ENCODE measurements at places on chromosomes 3 and 15.

- DNase-seq, result no peak
Measured at GRCh38 chr3:197883541-197883940, 66.4 kb upstream of the RPL35A start.

GRCh38 chr3:123620343-123620742 is 35.5 kb upstream of the HACD2 start:
- DNase-seq, result no peak

- DNase-seq, result no peak
Measured at GRCh38 chr3:5330152-5330810, 142.8 kb downstream of the EDEM1 start.

DNA sequence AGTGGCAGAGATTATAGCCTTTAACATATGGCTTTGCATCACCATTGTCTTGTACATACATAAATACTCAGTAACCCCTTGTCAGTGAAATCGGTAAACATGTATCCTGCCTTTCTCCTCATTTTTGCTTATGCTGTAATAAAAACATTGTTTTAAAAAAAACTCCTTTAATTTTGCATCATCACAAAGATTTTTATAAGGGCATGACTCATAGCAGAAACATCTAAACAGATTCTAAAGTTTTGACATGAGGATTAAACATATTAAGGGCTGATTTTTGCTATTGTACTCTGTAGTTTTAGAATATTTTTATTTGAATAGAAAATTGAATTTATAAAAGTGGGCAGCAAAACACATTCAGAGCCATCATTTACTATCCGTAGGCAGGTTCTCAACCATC is 275.9 kb downstream of the ZIC4 start:
- DNase-seq, result no peak

GRCh38 chr3:183564046-183564445 is 8.5 kb upstream of the KLHL6 start:
- no peak for DNase-seq

DNA sequence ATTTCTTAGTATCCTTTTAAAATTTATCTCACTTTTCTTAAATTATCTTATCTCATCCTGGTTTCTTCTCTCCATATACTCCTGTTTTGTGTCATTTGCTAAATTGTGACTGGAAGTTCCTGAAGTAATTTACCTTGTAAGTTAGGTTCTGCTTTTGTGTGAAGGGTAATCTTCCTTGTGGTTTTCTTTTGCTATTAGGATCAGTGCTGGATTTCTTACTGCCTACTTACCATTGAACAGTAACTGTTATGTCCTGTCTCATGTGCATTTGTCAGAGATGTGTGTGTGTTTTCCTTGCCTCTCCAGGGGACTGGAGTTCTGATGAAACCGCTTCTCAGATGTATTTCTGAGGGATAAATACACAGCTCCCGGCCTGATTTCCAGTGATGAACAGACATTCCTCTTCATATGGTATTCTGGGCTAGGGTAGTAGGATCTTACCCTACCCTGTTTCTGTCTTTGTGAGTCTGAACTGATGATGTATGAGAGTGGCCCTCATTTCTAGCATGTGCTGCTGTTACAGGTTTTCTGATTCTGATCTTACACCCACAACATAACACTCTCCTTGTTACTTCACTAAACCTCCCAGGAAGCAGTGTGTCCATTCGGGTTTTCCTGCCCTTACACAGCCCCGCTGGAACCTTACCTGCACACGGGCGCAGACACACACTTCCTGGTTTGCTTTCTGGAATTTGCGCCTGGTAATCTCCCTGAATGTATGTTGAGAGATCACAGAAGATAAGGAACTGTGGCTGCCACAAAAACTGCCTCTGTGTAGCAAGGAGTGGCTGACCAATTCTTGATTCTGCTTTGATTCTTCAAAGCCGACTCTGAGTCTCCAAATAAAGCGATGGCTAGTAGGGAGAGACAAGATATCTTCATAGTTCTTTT is 14.7 kb downstream of the PAK2 start:
- no peak for DNase-seq

DNA sequence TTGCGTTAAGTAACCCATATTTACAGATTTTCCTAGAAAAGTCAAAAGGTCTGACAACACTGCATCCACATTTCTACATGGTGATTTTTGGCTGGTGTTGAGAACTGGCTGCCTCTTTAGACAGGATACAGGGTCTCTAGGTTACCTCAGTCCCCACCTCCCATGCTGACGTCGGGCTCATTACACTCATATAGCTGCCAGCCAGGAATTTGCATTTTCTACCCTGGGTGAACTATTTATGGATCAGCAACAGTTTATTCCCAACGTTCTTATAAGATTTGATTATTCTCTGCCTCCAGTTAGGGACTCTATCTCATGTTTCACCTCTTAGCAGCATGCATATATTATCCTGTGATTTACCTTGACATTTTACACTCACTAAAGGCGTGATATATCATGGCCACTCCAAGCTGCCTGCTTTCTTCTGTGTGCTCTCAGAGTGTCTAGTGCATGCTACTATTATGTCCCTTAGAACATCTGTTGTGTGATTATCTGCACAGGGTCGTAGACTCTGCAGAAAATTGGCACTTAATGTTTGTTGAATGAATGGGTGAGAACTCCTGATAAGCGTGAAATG is 49.0 kb downstream of the CLDN11 start:
- no peak for DNase-seq

Measured in cortex of kidney (tissue), 1 donor.